WTC11 (cell line): ENCODE measurements at places on chromosomes 1 and 21. TPM values are rescaled to one million over a fixed set of nuclear protein-coding genes. Genes with fewer than 3 reads are reported as not detected.

Gene TEX38
- 0.17 to 0.21 TPM (median 0.18 TPM) in 3 replicates for total RNA-seq

Gene RPE65
- total RNA-seq, result not detected in 3 replicates

DNA sequence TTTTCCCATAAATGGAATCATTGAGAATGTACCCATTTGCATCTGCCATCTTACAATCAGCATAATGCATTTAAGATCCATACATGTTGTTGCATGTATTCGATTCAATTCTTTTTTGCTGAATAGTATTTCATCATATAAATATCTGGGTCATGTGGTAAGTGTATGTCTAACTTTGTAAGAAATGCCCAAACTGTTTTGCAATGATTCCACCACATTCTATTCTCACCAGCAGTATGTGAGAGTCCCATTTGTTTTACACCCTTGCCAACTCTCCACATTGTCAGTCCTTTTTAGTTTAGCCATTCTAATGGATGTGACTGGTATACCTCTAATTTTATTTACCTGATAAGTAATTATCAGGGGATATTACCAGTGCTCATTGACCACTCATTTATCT is 115.8 kb upstream of the PBX1 start:
- no peak for DNase-seq

- no peak for DNase-seq
These were observed 24.2 kb downstream of the ENO1 start for GRCh38 chr1:8854240-8854639.

- no peak for DNase-seq
These were observed 34.8 kb upstream of the DUSP10 start for GRCh38 chr1:221776495-221777301.
